ENCODE measurements at places on chromosomes 11 and 22.

DNA sequence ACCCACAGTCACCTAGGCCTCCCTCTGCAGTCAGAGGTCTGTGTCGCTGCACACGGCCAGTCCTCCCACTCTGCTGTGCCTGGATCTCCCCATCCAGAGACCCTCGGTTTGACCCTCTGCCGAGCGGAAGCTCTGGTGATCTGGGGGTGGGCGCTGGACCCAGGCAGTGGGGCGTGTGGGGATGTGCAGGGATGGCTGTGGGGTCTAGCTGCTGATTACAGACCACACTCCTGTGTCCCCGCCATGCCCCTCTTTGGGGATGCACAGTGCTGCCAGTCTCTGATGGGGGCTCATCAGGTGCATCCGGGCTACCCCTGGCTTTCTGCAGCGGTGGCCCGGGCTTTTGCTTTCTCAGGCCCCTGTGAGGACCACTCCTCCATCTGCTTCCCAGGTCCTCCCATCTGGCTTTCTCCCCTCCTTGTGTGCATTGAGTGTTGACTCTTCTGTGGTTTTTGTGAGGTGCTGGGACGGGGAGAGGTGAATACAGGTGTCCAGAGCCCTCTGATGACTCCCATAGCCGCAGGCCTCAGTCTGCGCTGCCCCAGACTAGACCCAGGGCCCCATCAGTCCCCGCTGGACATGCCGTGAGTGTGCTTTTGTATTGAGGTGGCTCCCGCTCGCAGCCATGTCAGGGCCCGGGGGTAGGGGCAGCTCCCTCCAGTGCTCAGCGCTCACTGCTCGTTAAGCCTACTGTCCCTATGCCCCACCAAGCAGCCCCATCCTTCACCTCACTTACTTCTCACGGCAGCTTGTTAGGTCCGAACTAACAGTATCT, 251.6 kb downstream of the TBC1D22A start:
- no peak for DNase-seq

GRCh38 chr22:37929390-37929789, 23.3 kb downstream of the MICALL1 start:
- DNase-seq, result no peak

GRCh38 chr11:119206511-119207414, 624 bp downstream of the CBL start:
- DNase-seq, result peak; percentile 47

GRCh38 chr11:119222891-119223290, 16.8 kb downstream of the CBL start:
- no peak for DNase-seq

DNA sequence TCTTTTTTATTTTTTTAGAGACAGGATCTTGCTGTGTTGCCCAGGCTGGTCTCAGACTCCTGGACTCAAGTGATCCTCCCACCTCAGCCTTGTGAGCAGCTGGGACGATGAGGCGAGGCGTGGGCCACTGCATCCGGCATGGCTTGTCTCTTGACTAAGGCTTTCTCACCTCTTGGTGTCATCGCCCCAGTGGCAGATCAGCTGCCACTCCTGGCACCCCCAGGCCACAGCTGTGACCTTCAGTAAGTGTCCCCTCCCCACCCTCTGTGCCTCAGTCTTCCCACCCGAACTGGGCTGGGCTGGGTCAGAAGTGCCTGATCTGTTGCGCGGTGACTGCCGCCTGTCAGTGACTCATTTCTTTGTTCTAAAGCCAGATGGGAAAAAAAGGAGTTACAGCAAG, 3.6 kb downstream of the SYNGR1 start:
- DNase-seq, result no peak

DNA sequence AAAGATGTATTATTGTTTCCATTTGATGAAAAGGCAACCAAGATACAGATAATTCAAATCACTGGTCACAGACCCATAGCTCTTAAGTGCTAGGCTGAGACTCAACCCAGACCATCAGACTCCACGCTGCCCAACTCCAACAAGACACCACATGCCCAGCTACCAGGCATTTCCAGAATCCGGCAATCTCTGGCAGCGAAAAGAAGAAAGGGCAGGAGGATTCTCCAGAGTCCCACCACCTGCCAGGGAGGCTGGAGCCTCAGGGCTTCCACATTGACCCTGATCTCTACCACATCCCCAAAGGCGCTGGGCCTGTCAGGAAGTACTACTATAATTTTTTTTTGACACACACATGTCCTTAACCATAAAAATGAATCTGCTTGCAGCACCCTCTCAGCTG, 61.4 kb upstream of the ARFGAP3 start:
- no peak for DNase-seq
